ENCODE measurements at places on chromosomes 7 and 10. TPM values are rescaled to one million over a fixed set of nuclear protein-coding genes. Genes with fewer than 3 reads are reported as not detected.

DNA sequence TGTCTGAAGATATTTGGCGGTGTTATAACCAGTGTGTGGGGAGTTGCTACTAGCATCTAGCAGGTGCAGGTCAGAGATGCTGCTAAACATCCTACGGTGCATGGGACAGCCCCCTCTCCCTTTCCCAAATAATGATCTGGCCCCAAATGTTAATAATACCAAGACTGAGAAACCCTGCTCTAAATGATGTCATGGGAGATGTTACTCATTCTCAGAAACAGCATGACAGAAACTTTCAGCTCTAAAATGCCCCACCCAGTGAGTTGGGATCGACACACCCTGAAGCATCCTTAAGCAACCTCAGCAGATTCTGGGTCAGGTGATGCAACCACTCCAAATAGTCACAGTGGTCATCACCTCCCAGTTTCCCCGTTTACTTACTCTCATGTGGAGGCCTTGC is 108.8 kb upstream of the MPP7 start:
- no peak for DNase-seq

GRCh38 chr7:31948029-31948428 is 122.2 kb downstream of the PDE1C start:
- no peak for DNase-seq

- DNase-seq = no peak
Measured at GRCh38 chr7:38801786-38802185, 107.2 kb downstream of the VPS41 start.

DNA sequence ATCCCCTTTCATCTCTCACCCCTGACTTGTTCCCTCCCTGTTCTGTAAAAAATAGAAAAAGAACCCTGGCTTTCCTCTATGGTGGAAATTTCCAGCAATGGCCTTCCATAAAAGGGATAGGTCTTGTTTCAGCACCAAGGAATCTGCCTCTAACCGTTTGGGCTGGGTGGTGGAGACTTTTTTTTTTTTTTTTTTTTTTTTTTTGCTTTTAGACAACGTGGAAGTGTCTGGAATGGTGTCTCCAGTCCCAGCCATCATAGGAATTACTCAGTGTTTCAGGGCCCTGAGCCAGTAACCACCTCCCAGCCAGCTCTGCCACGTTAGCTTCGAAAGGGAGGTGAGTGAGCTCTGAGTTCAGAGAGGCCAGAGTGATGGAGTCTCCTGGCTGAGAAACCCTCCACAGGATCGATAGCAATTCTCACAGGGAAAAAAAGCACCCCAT is 97.3 kb upstream of the COL1A2 start:
- DNase-seq = no peak

- DNase-seq = no peak
Measured at GRCh38 chr10:32985775-32986350, 27.8 kb upstream of the ITGB1 start.

DNA sequence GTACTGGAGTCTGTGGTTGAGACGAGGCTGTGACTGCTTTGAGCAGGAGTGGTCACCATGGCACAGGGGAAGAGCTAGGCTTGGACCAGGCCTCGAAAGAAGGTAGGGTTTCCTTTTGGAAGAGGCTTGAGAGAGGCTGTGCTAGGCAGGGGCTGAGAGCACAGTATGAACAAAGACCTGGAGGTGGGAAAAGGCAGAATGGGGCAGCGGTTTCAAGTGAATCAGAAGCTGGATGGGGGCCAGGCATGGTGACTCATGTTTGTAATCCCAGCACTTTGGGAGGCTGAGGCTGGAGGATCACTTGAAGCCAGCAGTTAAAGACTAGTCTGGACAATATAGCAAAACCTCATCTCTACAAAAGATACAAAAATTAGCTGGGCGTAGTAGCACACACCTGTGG is 65.9 kb downstream of the CLIP2 start:
- DNase-seq = no peak

DNA sequence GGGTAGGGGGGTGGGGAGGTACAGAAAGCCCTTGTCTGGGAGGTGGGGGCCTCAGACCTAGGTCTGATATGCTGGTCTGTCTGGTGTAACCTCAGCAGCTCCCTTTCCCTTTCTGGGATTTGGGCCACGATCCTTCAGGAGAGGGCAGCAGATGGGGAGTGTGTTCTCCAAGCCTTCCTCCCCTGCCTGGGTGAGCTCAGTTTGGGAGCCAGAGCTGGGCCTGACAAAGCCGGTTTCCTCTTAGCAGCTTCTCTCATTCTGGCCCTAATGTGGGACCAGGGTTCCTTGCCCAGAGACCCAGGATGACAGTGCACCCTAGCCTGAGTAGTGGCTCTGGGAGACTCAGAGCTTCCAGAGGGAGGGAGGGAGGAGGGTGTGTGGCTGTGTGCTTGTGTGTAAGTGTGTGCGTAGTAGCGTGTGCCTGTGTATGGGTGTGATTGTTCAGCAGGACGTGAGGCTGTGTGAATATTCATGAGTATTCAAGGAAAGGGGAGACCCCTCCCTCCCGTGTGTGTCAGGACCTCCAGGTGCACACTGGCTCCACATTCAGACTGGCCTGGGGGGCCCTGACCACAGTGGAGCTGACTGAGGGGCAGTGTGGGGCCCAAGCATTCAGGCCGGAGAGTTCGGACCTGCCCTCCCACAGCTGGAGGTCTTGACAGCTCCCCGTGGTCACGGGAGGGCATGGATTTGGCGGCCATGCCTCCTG is 96.5 kb downstream of the ZMIZ1 start:
- DNase-seq = no peak

GRCh38 chr7:27647046-27647445 is 15.6 kb downstream of the HIBADH start:
- DNase-seq = no peak

GRCh38 chr10:90417029-90417428 is 440.8 kb downstream of the HTR7 start:
- no peak for DNase-seq

DNA sequence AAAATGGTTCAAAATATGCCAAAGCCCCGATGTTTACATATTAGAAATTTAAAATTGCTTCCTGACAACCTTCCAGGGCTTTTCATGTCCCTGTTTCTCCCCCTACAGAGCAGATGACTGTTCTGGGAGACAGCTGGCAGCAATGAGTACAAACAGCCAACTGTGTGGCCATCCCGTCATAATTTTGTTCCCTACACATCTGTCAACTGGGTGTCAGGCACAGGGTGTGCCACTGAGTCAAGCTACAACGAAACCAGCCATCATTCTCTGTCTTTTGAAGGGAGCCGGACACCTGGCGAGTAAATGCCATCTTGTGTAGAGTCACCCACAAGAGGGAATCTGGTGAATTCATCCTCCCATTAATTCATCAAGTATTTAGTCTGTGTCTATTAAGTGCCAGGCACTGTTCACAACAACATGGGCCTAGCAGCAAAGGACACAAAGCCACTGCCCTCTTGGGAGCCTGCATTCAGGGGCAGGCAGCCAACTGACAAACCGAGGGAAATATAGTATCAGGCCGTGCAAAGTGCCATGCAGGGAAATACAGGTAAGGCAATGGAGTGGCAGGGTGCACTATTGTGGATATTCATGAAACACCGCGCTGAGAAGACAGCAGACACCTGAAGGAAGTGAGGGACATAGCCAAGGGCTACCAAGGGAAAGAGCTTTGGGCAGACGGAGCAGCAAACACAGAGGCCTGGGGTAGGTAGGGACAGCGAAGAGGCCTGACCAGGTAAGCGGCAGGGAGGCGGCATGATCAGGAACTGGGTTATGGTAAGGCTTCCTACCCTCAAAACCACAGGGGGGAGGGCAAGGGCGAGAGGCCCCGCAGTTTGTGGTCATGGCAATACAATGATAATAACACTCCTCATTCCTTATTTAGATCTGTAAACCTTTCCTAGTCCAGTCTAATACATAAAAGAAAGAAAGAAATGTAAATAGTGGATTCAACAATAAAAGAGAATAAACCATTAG is 213.6 kb downstream of the FAM107B start:
- no peak for DNase-seq

- DNase-seq = no peak
Measured at GRCh38 chr7:69603351-69603750, 5.1 kb downstream of the AUTS2 start.

GRCh38 chr7:122219253-122219865 is 75.3 kb upstream of the AASS start:
- no peak for DNase-seq

- no peak for DNase-seq
Measured at GRCh38 chr7:17626235-17626634, 314.1 kb downstream of the SNX13 start.

DNA sequence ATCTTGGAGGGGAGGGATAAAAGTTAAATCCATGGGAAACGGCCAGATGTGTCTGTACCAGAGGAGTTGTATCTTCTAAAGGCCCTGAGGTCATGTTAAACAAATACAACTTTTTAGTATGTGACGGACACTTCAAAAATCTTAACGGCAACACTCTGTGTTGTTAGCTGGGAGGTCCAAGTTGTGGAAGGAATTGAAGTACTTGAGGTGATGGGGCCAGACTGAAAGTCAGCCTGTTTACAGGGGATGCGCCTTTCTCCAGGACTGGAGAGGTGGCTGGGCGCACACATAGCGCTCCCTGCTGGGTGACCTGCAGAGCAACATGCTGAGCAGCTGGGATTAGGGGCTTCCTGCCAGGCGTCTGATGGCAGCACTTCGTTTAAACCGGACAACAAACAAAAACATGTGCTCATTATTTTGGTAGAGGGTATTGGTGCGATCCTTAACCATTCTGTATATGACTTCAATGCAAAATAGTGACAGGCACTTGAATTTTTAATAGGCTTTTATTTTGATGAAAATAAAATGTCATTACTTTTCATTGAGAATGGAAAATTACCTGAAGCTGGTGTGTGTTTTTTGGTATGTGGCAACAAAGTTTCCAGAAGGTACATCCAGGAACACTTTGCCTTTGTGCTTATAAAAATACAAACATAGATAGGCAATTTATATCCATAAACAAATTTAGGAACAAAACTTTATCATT is 198.2 kb downstream of the MLLT10 start:
- no peak for DNase-seq

DNA sequence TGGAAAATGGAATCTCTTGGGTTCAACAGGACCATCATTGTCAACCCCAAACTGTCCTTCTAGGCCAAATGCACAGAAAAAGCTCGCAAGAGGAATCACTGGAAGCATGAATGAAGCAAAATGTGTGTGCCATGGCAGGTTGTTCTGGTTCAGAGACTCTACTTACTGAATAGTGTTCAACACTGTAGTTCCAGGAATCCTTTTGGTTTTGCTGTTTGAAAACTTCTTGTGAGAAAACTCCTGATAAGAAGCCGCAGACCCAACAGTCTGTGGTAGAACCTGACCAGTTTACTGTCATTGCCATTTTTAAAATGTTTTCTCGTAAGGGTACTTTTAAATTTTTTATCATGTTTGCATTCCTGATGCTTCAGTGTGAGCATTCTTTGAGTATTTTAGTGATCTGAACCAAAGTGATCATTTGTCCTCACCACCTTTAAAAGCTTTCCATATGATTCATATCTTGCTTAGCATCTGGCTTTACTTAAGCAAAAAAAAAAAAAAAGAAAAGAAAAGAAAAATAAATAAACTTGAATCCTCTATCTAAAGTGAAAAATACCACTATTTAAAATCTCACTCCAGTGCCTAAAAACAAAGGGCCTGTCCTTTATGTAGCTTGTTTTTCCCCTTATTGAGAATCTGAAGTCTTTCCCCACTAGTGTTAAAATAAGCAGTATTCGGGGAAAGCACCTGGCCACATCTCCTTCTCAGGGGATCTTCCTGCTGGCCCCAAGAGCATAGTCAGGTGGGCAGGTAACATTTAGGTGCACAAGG is 92.4 kb downstream of the WNT2 start:
- DNase-seq = no peak

DNA sequence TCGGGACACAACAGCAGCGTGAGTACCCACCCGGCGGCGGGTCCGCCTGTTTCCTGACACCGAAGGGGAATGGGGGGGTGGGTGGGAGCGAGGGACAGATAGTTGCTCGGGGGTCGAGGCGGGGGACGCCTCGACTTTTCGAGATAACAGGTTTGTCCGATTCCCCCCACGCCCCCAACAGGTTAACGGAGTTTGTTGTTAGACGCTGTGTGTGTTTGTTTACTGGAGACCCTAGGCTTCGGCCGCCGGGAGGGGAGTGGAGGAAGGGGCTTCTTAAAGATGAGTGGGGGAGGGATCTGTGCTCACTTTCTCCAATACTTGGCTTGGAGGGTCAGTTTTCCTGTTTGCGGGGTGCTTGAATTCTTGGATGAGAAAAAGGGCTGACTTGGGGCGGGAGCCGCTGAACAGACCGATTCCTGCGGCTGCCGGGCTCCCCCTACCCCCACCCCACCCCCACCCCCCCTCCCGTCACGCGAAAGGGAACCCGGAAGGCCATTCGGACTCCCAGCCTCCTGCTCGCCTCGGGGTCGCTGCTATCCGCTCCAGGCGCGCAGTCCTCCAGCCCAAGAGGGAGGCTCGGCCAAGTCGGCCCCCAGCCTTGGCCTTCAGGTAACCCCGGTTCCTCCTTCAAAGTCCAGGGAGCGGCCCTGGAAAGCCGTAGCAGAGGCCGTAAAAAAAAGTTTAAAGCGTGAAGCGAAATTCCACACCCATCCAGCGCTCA is 1.0 kb downstream of the SORCS3 start:
- DNase-seq = no peak

- no peak for DNase-seq
Measured at GRCh38 chr10:102626026-102626685, 18.1 kb upstream of the TRIM8 start.

GRCh38 chr10:85624511-85624910 is 742.1 kb downstream of the GRID1 start:
- no peak for DNase-seq

DNA sequence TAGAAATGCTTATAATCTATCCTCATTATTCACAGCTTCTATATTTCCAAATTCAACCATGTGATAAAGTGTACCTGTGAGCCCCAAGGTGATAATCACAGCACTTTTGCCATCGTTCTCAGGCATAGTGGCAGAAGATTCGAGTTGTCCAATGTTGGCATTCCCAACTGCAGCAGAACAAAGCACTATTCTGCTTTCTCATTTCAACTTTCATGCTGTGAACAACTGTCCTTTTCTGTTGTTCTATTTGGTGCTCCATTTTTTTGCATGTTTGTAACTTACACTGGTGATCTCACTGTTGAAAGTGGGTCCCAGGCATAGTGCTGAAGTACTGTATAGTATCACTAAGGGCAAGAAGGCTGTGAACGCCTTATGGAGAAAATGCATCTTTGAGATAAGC is 438.2 kb downstream of the PAXIP1 start:
- DNase-seq = no peak

DNA sequence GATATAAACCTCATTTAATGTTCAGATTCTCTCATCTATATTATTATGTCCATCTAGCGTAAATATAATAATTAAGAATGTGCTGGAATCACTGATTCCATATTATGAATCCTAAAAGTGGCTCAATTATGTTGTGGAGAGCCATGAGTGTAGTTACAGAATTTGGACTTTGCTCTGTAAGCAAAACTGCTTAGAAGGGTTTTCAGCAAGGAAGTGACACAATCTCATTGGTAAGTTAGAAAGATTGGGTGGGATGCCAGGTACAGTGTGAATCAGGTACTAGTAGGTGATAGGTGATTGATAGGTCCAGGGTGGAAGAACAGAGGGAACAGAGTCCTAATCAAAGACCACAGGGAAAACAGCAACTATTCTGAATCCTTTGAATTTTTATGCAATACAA is 74.9 kb upstream of the ABLIM1 start:
- no peak for DNase-seq

GRCh38 chr10:112360308-112361270 is 13.3 kb upstream of the ACSL5 start:
- DNase-seq = no peak

Gene ASNS
- total RNA-seq = 22.7 TPM

Gene IDI2
- not detected for total RNA-seq

Gene ZNF488
- total RNA-seq = not detected

Gene DPP6
- total RNA-seq = not detected

Gene SPDYE9
- not detected for total RNA-seq

Gene SEMA3D
- 0.12 TPM for total RNA-seq

Gene GRID2IP
- 0.17 TPM for total RNA-seq

Data from T-helper 17 cell (primary cell).